ENCODE measurements at places on chromosomes 13 and 19.

- no peak for DNase-seq
Observed at GRCh38 chr13:49563516-49563915, 21.8 kb downstream of the RCBTB1 start.

DNA sequence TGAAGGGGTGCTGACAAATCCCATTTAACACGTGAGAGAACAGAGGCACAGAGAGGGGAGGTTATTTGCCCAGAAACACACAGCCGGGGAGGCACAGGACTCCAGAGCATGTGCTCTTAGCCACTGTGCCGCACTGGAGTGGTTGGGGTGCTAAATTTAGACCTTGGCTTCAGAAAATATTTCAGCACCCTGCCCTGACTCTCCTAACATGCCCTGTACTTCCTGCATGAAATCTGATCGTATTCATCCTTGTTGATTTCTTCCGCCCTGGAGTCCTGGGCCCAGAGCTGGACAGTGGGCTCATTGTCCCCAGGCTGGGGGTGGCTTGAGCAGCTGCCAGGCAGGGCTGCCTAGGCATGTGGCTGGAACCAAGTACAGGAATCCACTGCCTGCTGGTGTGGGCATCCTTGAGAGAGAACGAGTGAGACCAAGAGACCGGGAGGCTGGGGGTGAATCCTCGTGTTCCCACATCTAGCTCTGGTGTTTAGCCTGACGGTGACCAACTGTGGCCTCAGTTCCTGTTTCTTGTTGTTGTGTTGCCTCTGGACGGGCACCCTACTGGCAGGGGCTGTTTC, 5.3 kb downstream of the SLC27A1 start:
- no peak for DNase-seq

DNA sequence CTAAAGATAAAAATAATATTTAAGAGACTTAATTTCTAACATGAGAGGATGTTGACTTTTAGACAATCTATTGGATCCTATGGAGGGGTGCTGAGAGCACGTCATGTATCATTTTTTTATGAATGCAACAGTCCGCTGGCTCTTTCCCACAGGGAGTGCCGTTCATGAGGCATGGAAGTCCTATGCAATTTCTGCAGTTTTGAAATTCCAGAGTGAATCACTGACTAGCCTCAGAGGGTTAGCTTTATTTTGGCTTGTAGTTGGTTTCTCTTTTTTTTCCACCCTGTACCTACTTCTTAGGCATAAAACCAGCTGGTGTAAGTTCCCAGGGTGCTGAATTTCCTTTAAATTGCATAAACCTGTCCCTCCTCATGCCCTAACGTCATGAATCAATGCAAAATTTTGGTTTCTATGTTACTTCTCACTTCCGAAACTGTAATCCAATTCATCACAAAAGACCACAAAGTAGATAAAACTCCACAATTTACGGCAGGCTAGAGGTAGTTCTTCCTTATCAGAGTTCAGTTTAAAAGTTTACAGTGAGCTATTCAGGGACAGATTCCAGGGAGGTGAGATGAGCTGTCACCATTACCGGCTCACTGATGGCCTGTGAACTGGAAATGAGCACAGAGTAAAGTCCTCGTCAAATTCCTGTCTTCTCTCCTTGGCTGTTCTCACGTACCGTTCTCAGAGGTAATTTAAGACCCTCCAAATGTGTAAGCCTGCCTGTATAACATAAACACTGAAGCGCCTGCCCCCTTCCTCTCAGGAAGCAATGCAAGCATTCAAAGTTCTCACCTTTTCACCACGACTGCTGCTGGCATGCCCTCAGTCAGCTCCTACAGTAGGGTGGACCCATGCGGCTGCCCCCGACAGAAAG, 216.6 kb upstream of the SLC10A2 start:
- DNase-seq, result no peak

GRCh38 chr13:84927442-84928169, 871.6 kb downstream of the SLITRK6 start:
- no peak for DNase-seq

DNA sequence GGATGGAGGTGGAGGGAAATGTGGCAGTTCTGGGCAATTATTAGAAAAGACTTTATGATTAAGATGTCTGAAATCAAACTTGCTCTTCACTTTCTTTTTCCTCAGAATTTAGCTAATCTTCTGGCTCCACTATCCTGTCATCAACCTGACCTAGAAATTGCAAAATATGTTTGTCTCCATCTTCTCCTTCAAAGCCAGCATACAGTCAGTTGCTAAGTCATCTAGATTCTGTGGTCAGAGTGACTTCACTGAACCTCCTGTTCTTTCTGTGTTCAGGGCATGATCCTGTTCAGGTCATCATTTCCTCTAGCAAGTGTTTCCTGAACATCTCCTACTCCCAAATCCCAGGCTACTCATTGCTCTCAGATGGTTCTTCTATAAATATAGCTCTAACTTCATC, 10.8 kb upstream of the CCNA1 start:
- no peak for DNase-seq

DNA sequence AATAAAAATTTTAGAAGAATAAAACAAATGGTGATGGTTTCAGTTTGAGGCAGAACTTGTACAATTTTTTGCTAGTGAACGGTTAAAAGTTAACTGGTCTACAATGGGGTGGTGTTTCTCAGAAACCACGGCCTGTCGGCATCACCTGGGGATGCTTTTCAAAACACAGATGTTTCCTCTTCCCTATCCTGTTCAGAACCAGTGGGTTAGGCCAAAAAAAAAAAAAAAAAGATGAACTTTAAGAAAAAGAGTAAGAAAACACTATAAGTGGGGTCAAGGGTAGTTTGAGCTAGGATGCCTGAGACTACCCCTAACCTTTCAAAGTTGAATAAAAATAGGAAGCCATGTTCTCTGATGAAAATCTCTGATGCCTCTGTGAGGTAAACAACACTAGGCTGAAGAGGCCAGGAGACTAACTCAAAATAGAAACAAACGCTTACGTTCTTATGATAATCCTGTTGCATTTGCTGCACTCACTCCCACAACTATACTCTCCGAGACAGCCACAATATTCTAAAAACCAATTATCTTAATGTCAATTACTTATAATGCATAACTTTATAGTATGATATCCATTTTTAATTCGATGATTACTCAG, 3.3 kb downstream of the MTIF3 start:
- DNase-seq, result peak; percentile 79

DNA sequence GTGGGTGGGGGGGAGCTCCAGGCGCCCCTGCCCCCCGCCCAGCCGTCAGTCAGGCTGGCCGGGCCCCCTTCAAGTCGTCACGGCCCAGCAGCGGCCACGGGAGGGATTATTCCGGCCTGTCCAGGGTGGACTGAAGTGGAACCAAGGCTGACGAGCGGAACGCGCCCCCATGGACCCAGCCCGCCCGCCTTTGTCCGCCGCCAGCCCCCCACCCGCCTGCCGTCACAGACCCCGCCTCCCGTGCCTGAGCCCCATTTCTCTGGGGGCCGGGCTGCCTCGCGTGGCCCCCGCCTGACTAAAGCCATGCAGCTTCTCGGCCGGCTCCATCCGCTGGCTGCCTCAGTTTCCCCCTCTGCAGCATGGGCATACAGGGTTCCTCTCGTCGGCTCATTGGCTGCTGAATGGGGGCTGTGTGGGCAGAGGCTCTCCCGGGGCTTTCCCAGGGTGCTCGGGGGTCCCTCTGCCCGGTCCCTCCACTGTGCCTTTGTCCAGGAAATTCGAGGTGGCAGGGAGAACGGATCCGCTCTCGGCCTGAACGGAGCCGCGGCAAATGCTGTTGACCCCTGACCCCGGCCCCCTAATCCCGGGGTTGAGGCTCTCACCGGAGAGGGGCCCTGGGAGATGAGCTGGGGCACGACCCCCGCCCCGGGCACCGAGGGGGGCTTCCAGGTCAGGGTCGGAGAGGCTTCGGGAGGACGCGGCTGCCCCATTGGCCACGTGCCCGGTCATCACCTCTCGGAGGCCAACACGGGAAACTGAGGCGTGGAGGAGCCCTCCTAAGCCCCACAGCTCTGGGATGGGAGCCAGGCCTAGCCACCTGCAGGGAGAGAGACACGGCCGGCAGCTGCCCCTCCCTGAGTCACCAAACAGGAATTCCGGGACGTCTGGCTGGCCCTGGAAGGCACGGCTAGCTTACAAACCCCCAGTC, 27.4 kb downstream of the EFNA2 start:
- no peak for DNase-seq

DNA sequence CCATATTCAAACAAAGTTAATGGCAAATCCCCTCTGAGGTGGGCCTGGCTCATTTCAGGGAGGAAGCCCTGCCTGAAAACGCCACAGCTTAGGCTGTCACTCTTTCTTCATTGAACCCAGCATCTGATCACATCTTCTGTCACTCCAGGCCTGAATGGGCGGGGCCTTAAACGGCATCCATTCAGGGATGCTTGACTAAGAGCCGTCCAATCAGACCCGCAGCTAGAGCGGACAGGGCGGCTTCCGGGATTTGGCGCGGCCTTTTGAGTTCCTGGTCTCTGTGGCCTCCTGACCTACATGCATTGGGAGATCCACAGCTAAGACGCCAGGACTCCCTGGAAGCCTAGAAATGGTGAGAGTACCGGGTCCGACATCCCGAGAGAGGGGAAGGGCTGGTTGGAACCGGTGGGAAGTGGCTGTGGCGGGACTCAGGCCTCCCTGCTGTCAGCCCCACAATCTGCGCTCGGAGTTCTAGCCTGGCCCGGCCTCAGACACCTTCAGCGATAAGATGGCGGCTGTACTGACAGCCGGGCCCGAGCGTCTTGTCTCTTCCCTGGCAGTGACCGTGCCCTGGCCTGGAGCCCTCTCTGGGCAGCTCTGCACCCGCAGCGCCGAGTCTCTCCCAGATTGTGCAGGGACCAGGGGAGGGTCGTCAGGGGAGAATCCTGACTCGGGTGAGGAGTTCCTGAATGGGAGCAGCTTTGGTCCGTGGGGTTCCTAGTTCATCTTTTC, at the start of gene ZNF723:
Gene ZNF723 (plus strand): TSS at position 261 of the 732 bp plus-strand sequence. CDS start 89 bp downstream, at position 350.
- no peak for DNase-seq

GRCh38 chr13:50292081-50292480, 276.8 kb downstream of the KCNRG start:
- DNase-seq, result no peak
